ENCODE measurements at places on chromosomes 11 and 22. TPM values are rescaled to one million over a fixed set of nuclear protein-coding genes. Genes with fewer than 3 reads are reported as not detected.

DNA sequence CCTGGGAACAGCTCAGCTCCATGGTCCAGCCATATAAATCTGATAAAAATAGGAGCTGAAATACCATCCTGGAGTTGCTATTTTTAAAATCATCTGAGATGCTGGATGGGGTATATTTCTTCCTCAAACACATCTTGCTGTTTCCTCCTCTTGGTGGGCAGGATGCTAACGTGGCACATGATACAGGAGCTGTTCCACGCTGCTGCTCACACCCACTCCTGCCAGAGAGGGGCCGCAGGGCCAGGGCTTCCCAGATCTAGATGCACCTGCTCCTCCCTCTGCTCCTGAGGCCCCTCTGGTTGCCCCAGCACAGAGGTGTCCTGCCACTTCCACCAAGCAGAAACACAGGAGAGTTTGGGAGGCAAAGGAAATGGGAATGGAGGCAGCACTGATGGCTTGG lies 3.3 kb upstream of the ST3GAL4 start:
- H3K4me3 ChIP-seq: no peak overlapping the region
- H3K27ac ChIP-seq: no peak overlapping the region
- no peaks in the 10 kb centered on the region for H3K36me3 ChIP-seq
- no peaks in the 10 kb centered on the region for H3K27me3 ChIP-seq

Gene CST6
- not detected for total RNA-seq

DNA sequence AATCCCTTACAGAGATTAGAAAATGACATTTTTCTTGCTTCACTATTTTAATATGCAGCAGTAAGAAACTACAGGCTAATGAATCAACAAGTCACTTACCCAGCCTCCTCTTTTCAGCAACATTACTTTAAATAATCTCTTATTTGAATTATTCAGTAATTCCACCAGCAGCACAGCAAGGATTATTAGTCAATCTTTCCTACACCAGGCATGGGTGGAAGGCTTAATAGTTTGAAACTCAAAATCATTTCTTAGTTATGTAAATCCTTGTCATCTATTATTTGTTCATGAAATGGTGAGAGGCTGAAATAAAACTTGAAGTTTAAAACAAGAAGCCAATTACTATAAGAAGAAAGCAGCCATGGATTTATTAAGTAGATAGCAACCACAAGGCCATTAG lies 530.5 kb downstream of the KCNA4 start:
- no peaks in the 10 kb centered on the region for H3K4me1 ChIP-seq
- H3K27me3 ChIP-seq: no peaks in the 10 kb centered on the region
- no peak overlapping the region for H3K27ac ChIP-seq
- H3K36me3 ChIP-seq: no peaks in the 10 kb centered on the region
- DNase-seq: no peak

GRCh38 chr11:124199702-124200101 lies 16.6 kb downstream of the OR10D3 start:
- H3K27ac ChIP-seq: no peak overlapping the region
- no peaks in the 10 kb centered on the region for H3K36me3 ChIP-seq
- no peaks in the 10 kb centered on the region for H3K27me3 ChIP-seq

- H3K36me3 ChIP-seq: no peaks in the 10 kb centered on the region
- no peaks in the 10 kb centered on the region for H3K27me3 ChIP-seq
- no peak overlapping the region for H3K27ac ChIP-seq
These were observed 295.0 kb downstream of the NTM start for GRCh38 chr11:131665344-131665968.

DNA sequence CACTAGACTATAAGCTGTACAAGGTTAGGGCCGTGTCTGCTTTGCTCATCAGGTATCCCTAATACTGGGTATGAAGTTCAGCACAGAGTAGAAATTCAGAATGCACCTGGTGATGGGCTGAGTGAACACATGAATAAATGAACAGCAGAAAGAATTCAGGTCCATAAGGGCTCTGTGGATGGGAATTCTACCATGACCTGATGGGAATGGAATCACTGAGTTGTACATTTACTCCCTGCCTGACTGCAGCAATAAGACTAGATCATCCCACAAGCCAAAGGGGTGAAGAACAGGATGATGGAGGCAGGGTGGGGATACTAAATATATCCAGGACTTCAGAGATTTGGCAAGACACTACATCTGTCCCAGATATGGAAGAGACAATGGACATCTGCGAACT lies 86.5 kb upstream of the CSNK2A3 start:
- no peaks in the 10 kb centered on the region for H3K27me3 ChIP-seq
- H3K4me1 ChIP-seq: peaks cover 51% of the 10 kb centered on the region
- DNase-seq: no peak
- no peak overlapping the region for H3K4me3 ChIP-seq

GRCh38 chr22:43823353-43823908 lies 11.3 kb upstream of the EFCAB6 start:
- H3K4me1 ChIP-seq: peaks cover 27% of the 10 kb centered on the region
- no peaks in the 10 kb centered on the region for H3K36me3 ChIP-seq
- H3K4me3 ChIP-seq: no peak overlapping the region

- no peak overlapping the region for H3K4me3 ChIP-seq
- H3K4me1 ChIP-seq: no peaks in the 10 kb centered on the region
- H3K27me3 ChIP-seq: no peaks in the 10 kb centered on the region
- DNase-seq: no peak
- H3K36me3 ChIP-seq: no peaks in the 10 kb centered on the region
- H3K27ac ChIP-seq: no peak overlapping the region
These were observed 529.3 kb upstream of the B3GAT1 start for GRCh38 chr11:134941326-134941725.

- no peaks in the 10 kb centered on the region for H3K36me3 ChIP-seq
- H3K27me3 ChIP-seq: no peaks in the 10 kb centered on the region
- H3K4me1 ChIP-seq: peaks cover 3% of the 10 kb centered on the region
- no peak for DNase-seq
- peak overlapping the region; percentile 79 for H3K27ac ChIP-seq
These were observed 57.6 kb downstream of the KCNJ4 start for GRCh38 chr22:38397189-38398085.

- no peak overlapping the region for H3K27ac ChIP-seq
- no peaks in the 10 kb centered on the region for H3K27me3 ChIP-seq
- DNase-seq: no peak
These were observed 29.9 kb downstream of the SFI1 start for GRCh38 chr22:31526270-31526669.

DNA sequence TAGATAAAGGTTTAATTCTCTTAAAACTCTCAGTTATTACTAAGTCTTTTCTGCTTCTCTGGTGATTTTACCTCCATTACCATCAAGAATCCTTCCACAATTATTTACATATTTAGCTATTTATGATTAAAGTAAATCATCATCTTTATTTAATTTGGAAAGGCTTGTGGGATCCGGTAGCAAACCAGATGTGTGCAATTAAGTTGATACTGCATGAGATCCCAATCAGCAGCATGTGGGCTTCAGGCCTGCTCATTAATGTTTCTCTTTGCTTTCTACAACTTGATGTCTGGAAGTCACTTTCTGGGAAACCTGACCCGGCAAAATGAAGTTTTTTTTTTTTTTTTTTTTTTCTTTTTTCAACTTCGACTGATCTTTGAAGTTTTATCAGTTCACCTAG lies 558.4 kb upstream of the ANO5 start:
- no peak for DNase-seq
- no peaks in the 10 kb centered on the region for H3K36me3 ChIP-seq
- H3K4me3 ChIP-seq: no peak overlapping the region

- no peaks in the 10 kb centered on the region for H3K36me3 ChIP-seq
- H3K27me3 ChIP-seq: no peaks in the 10 kb centered on the region
- H3K4me1 ChIP-seq: peaks cover 14% of the 10 kb centered on the region
- no peak overlapping the region for H3K4me3 ChIP-seq
- no peak for DNase-seq
These were observed 1.6 kb downstream of the IL2RB start for GRCh38 chr22:37148031-37148651.

All from liver (tissue), 10 donors.